Fibroblast of the aortic adventitia (primary cell): ENCODE measurements at places on chromosomes 12 and 14.

DNA sequence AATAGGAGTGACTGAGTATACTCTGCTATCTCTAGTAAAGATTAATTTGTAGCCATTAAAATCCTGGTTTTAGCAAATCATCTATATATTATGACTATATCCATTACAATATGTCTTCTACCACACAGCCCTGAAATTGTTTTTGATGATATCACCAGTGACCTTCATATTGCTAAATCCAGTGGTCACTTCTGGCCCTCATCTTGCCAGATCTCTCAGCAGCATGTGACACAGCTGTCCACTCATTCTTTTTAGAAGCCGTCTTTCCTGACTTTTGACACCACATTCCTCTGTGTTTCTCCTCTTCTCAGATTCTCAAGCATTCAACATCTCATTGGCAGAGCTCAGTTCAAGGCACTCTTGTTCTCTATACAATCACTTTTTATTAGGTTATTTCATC, 54.9 kb downstream of the CPNE8 start:
- DNase-seq = peak; percentile 15

GRCh38 chr12:32918890-32919801, 22.6 kb upstream of the PKP2 start:
- peak; percentile 66 for DNase-seq

DNA sequence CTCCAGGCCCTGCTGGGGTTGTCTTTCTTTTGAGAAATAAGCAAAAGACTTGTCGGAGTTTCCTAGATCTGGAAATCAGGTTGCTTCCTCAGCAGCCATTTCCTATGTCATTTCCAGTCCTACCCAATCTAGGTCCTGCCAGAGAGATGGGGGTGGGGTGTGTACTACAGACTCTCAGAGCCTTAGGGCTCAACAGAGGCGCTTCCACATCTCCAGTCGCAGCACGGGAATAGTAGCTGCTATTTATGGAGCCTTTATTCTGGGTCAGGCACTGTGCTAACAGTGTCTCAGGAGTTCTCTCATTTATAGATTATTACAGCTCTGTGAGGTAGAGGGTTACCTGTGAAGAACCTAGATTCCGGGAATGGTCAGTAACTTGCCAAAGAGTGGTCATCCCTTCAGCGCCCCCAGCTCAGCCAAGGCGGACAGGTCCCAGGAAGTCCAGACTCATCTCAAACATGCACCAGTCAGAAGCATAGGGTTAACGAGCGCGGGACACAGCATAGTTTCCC, 21.9 kb downstream of the DHRS2 start:
- DNase-seq = no peak

DNA sequence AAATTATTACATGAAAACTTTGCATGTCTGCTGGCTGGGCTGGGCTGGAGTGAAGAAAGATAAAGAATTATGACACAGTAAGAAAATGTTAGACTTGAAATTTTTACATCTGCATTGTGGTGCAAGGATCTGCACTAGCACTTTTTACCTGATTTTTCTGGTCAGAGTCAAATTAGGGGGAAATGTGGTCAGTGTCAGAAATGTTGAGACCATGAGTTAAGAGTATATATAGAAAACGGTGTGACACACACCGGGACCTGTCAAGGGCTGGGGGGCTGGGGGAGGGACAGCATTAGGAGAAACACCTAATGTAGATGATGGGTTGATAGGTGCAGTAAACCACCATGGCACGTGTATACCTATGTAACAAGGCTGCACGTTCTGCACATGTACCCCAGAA, 90.3 kb downstream of the IGF1 start:
- DNase-seq = no peak

DNA sequence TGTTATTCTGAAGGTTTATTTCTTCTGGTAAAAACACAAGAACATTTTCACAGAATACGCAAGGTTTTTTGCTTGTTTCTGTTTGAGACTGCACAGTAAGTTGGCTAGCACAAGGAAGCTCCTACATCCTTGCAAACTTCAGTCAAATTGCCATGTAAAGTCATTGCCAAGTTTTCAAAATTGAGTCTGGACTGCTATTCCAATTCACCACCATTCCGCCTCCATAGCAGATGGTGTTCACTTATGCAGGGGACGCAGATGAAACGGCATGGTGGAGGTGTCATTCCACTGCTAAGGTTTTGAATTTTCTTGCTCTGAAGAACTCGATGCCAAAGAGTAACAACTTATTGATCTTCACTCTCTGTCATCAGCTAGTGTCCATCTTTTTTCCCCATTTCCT, 303.9 kb upstream of the SYT1 start:
- no peak for DNase-seq

DNA sequence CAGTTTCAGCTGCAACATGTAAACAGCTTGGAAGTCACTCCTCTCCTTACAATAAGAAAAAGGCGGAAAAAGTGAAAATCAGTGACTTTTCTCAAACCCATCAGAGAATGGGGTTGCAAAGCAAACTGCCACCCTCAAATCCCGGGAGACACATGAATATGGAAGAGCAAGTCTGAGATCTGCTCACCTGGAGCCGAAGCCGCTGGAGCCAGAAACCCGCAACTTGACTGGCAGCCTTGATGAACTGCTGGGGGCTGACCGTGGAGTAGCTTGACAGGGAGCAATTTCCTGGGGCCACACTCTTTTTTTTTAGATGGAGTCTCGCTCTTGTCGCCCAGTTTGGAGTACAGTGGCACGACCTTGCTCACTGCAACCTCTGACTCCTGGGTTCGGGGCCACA, 208.2 kb downstream of the KIF26A start:
- DNase-seq = no peak

- DNase-seq = peak; percentile 83
Observed at GRCh38 chr12:95763809-95764253, 26.7 kb downstream of the NTN4 start.

GRCh38 chr12:32834122-32834521, 62.5 kb downstream of the PKP2 start:
- no peak for DNase-seq

- DNase-seq = no peak
Observed at GRCh38 chr14:68669111-68669511, 123.8 kb downstream of the ZFP36L1 start.

DNA sequence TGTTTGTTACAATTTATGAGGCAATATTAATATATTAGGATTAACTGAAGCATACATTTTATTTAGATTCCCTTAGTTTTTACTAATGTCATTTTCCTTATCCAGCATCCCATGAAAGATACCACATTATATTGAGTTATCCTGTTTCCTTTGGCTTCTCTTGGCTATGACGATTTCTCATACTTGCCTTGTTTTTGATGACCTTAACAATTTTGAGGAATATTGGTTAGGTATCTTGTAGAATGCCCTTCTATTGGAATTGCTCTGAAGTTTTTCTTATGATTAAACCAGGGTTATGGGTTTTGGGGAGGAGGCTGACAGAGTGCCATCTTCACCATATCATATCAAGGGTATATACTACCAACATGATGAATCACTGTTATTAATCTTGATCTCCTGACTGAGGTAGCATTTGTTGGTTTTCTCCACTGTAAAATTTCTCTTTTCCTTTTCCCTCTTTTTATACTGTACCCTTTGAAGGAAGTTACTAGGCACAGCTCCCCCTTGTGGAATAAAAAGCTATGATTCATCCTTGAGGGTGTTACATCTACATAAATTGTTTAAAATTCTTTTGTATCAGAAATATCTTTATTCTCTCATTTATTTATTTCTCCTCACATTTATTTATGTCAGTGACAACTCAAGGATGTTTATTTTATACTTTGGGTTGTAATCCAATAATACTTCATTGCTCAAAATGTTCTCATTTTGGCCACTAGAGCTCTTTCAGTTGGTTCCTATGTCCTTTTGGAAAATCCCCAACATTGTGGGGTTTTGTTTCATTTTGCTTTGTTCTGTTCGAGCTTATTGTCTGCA, 239.0 kb downstream of the SLC16A7 start:
- peak; percentile 62 for DNase-seq

DNA sequence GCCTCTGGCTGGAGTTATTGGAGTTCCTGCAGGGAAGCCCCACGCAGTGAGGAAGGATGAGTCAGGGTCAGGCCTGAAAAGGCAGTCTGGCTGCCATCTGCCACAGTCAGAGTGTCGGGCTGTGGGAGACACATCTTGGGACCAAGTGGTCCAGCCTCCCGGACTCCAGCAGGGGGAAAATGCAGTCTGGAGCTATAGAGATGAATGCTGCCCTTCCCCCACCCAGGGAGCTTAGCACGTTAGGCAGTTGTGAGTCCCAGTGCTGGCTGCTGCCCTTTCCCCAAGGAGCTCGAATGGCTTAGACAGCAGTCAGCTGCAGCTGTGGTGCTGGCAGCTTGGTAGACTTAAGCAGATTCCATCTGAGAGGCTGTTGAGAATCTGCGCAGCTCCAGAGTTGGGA, 8.2 kb upstream of the NTS start:
- DNase-seq = no peak

DNA sequence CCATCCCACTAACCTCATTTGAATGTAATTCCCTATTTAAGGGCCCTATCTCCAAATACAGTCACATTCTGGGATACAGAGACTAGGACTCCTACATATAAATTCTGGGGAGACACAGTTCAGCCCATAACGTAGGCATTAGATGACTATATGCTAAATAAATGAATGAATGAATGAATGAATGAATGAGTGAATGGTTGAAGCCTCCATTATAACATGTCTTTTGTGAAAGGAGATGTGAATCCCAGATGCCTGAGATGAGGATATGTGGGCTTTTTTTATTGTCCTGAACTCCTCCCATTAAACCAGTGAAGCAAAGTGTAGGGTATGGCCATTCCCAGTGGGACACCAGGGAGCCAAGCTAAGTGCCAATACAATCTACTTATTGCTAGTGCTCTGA, 20.5 kb upstream of the TMEM233 start:
- no peak for DNase-seq
